Stimulated activated CD4-positive, alpha-beta T cell treated with anti-CD3 and anti-CD28 coated beads, Interleukin-15, amount 100 ng/mL, for 24 hours (primary cell): ENCODE measurements at places on chromosomes 5 and 9.

GRCh38 chr5:17154211-17154996 is 63.0 kb upstream of the BASP1 start:
- no peak for DNase-seq

GRCh38 chr5:122805481-122805880 is 30.6 kb downstream of the SNX2 start:
- DNase-seq = no peak

- no peak for DNase-seq
Measured at GRCh38 chr5:54197018-54197417, 113.4 kb downstream of the ARL15 start.

GRCh38 chr5:855771-856530 is 5.2 kb upstream of the ZDHHC11 start:
- DNase-seq = no peak

DNA sequence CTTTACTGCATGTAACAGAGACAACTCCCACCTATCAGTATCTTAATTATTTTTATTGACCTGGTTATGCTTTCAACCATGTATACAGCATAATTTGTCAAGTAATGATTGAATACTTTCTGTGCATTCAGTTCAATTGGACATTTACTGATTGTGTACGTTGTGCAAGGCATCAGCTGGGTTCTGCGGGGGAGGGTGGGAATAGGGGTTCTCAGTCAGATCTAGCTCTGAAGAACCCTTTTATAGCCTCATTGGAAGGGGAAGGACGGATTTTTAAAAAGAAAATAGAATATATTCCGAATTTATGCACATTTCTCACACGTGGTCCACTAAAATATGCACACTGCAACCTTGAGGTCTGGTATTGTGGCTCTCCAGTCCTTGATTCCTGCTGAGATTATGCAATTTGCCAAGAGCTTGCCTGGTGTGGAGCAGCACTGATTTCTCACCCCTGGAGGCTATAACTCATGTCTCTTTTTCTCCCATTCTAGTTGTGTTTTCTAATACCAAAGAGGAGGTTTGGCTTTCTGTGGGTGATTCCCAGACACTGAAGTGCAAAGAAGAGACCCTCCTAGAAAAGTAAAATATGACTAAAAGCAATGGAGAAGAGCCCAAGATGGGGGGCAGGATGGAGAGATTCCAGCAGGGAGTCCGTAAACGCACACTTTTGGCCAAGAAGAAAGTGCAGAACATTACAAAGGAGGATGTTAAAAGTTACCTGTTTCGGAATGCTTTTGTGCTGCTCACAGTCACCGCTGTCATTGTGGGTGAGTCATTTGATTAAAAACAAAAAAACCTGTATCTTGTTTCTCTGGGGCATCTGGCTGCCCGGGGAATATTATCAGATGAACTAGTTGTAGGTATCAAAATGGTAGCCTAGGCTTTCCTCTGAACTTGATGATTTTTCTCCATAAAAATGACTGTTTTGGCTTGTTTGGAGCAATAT is 1.7 kb downstream of the SLC1A3 start:
- DNase-seq = no peak

DNA sequence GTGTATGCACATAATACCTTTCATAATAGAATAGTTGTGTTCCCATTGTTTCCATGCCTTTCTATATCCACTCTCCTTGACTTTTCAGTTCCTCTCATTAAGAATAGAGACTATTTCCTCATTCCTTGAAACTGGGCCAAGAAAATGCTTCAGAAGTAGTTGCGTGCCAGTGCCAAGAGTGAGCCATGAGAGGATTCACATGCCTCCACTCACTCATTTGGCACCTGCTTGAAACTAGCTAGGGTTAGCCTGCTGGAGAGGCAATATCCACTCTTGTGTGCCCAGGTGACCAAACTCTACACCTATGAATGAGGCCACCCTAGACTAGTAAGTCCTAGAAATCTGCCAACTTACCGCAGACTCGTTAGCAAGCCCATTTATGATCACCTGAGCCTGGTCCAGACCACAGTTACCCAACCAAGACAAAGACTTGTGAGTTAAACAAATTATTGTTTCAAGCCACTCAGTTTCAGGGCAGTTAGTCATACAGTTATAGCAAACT is 276.3 kb downstream of the EPB41L4A start:
- DNase-seq = no peak

GRCh38 chr5:72255237-72255636 is 64.8 kb downstream of the MRPS27 start:
- DNase-seq = no peak

DNA sequence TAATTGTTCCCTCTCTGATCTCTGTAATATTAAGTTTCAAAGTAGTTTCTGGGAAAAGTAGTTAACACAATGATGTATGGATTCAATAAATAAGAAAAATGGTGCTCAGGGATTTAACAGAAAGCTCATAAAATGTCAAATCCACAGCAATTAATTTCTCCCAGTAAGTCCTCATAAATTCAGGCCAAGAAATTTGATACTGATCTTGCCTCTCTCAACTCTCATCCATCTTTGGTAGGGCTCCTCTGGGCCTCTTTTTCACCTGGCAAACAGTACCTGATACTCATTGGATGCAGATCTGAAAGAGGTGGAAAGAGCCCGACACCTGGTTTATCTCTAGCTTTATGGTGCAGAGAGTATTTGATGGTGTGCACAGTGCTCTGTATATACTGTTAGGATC is 106.1 kb downstream of the STK32A start:
- DNase-seq = no peak
